M059J (cell line): ENCODE measurements at places on chromosomes 3 and 15. TPM values are rescaled to one million over a fixed set of nuclear protein-coding genes. Genes with fewer than 3 reads are reported as not detected.

DNA sequence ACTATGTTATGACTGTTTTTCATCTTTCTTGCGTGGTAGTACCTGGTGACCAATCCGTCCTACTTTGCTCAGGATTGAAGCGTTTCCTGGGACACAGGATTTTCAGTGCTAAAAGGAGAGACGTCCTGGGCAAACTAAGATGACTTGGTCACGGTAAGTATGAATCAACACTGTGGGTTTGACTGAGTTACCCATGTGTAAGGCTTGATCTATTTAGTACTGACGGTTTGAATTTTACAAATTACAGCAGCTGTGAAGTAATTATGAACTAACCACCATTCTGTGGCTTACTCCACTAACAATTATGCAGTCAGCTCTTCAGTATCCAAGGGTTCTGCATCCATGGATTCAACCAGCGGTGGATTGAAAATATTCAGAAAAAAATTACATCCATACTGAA lies 172.9 kb upstream of the FEZF2 start:
- DNase-seq = no peak

The ERICH6 gene
- 0.07 TPM in 1 of 2 replicates, not detected in the other for total RNA-seq

- peak; percentile 89 for DNase-seq
Observed at GRCh38 chr3:157335233-157336076, 101.2 kb upstream of the PTX3 start.

DNA sequence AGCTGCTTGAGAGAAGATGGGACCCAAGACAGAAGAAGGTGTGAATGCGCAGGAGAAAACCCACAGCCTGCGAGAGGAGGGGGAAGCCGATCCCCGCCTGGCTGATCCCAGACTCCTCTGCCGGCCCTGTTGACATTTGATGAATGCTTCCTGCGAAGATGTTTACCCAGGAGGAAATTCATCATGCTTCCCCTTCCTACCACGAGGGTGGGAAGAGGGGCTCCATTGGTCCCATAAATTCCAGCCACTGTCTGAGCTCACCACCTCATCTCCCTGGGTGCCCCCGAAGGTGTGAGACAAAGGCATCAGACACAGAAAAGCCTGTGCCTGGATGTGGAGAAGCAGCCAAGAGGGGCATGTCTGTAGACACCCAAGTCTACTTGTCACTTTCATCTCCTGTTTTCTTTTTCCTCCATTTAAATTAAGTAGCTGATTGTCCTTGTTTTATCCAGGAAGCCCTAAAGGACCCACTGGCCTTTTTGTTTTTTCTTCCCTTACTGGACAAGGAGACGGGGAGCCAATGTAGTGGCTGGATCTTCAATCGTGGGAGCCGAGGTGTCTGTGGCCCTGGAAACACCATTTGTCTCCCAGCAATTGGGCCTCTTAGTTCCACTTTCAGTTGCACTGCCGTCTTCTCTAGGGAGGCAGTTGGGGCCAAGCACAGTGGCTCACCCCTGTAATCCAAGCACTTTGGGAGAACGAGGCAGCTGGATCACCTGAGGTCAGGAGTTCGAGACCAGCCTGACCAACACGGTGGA lies 95.3 kb upstream of the HES1 start:
- no peak for DNase-seq

DNA sequence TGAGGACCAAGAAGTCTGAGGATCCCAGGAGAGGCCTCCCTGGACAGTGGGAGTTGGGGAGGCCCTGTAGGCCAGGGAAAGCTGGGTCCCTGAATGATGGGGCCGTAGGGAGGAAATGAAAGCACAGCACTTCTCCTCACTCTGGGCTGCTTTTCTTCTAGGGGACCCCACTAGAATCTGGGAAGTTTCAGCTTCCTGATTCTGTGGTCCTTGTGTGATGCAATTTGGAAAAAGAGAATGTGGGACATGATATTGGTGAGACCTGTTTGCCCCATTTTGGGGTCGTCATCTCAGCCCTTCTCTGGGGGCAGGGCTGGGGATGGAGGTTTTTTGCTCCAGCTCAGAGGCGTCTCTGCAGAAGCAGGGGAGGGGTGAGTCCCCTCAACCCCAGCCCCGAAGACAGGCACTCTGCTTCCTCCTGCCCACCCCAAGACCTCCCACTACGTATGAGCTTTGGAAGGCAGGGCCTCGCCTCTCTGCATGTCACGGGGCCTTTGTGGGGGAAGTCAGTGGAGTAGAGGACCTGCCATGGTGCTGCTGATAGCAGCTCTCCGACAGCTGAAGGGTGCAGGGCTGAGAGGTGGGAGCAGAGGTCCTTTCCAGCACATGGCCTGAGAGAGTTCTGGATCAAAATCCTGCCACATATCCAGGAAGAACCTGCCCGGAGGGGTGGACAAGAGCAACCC lies 1.5 kb upstream of the SNX22 start:
- no peak for DNase-seq

GRCh38 chr3:150433347-150433746 lies 25.2 kb downstream of the TSC22D2 start:
- DNase-seq = no peak

- peak; percentile 29 for DNase-seq
Observed at GRCh38 chr3:106685745-106686144, 691.5 kb upstream of the CCDC54 start.

DNA sequence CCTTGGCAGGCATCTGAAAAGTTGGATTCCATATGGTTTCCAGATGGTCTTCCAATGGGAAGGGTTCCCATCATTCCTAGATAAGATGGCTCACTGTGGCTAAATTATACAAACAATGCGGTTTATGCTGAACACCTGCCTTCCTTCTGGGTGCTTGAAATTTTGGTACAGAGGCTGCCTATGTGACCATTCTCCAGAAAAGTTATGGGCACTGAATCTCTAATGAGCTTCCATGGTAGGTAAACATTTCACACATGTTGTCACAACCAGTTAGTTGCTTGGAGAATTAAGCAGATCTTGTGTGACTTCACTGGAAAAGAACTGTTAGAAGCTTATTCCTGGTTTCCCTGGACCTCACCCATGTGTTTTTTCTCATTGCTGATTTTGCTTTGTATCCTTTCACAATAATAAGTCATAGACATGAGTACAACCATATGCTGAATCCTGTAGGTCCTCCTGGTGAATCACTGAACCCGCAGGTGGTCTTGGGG lies 30.1 kb downstream of the PLOD2 start:
- no peak for DNase-seq
